ENCODE measurements at places on chromosomes 5 and 9. TPM values are rescaled to one million over a fixed set of nuclear protein-coding genes. Genes with fewer than 3 reads are reported as not detected.
A peak's percentile ranks its signal among the peaks of the same experiment; 100 is the strongest.

GMCL2 gene
- total RNA-seq, result not detected

DNA sequence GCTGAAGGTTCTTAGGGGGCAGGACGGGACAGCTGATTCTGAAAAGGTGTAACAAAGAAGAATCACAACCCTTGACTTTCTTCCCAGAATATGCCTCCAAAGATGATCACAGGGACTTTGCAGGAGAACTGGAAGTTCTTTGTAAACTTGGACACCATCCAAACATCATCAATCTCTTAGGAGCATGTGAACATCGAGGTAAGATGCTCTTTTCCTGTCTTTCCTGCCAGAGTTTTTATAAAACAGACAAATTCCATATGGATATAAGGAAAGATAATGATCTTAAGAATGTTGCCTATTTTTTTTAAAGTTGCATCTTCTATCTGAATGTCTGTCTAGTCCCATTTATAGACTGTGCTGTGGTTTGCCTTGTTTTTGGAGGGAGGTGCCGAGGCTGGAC, 87.9 kb downstream of the EQTN start:
- no peak for DNase-seq

CDH6 gene
- total RNA-seq, result not detected

GRCh38 chr9:98043915-98044314, 12.6 kb upstream of the NANS start:
- no peak for DNase-seq

DNAJC21 gene
- 62.3 TPM for total RNA-seq

DNA sequence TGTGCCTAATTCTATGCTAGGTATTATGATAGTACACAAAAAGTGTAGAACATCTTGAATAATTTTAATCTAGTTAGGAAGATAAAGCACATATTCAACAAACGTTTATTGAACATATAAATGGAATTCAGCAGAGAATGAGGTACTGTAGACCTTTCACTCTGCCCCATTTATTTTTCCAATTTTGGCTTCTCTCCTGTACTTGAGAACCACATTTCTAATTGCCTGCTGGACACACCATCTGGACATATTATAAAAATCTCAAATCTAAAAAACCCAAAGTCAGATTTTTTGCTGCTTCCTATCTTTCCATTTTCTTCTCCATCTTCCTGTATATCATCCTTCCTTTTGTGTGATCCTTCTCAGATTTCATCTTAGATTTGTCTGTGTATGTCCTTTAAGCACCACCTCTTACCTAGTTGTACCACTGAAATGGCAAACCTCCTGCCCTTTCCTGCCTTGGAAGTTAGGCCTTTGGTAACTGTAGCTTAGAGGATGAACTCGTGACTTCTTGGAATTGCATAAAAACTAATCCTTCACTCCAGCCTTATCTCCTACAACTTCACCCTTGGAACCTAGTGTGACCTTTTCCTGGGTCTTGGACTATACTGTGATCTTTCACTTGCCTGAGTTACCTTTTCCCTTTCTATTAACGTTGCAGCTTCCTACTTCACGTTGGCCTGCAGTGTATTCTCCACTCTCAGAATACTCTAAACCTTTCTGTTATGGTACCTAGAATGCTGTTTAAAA, 8.8 kb downstream of the SLC26A2 start:
- no peak for DNase-seq

DNA sequence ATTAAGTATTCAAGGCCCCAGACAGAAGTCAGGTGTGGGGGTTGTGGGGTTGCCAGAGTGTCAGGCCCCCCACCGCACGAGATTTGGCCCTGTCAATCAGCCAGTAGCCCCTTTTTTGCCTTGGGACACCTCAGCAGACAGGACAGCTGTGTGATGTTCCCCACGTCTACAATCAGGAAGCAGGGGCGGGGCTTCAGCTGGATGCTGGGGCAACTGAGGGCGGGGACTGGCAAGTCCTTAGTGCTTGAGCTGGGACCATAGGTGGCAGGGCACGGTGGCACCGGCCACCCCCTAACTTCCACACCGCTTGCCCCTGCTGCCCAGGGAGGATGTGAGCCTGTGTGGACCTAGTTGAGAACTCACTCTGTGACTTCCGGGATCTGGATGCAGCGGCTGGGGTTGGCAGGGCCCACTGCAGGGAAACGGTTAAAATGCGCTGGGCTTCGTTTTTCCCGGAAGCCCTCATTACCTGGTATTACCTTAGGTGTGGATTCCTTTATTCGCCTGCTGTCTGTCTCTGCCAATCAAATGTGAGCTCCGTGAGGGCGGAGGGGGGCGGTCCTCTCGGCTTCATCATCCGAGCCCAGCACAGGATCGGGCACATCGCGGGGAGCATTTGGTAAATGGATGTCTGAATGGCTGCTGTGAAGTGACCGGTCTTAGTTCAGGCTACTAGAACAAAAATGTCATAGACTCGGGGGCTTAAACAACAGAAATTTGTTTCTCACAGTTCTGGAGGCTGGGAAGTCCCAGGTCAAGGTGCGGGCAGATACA, 7.5 kb upstream of the GTF3C5 start:
- no peak for DNase-seq

- no peak for DNase-seq
Observed at GRCh38 chr9:85013703-85014102, 344.2 kb downstream of the NTRK2 start.

- peak; percentile 65 for DNase-seq
Observed at GRCh38 chr5:132104556-132104955, 31.0 kb downstream of the CSF2 start.

All from MCF 10A (cell line).